ENCODE measurements at places on chromosomes 16 and 17.
A peak's percentile ranks its signal among the peaks of the same experiment; 100 is the strongest.

DNA sequence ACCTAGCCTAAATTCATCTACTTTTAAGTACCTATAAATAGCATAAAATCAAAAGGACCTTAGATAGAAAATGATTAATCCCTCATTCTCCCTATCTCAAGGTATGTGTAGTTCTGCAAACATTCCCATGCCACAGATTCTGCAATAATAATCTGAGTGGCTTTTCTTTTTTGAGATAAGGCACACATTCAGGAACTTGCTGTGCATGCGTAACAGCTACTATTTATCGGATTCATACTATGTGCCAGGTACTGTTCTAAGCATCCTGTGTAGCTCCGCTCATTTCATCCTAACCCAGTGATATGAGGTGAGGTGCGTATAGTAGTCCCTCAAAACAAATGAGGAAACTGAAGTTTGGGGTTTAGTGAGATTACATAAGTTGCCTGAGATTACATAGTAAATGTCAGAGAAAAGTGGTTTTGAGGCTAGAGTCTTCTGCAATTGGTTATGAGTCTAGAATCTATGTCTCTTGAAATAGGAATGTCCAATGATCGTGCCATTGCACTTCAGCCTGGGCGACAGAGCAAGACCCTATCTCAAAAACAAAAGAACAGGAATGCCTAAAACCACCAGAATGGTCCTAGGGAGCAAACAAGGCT, 2.0 kb upstream of the ZNF263 start:
- DNase-seq: no peak

DNA sequence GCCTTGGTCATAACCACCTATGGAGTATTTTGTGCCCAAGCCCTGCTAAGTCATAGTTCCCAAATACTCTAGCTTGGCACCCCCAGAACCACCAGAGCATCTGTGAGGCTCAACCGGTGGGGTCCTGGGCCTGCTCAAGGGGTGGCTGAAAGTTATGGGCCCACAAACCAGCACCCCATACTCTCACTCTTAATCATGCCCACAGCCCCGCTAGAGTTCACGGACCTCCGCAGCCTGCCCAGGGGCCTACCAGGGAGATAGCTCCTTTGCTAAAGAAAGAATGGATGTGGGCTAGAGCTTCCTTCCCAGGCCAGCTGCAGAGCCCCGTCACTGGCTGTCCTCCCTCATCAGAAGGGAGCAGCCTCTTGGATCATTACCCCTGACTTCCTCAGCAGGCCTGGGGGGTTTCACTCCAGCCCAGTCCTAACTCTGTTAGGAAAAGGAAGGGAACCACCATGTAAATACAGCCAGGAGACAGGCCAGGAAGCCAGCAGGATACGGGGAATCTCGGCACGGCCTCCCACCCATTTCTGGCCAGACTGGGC, 1.4 kb downstream of the GIT1 start:
- DNase-seq: no peak

- DNase-seq: no peak
Measured at GRCh38 chr17:72687886-72688285, 404.6 kb downstream of the SLC39A11 start.

GRCh38 chr16:35754391-35755369, 2295.3 kb downstream of the TP53TG3F start:
- no peak for DNase-seq

DNA sequence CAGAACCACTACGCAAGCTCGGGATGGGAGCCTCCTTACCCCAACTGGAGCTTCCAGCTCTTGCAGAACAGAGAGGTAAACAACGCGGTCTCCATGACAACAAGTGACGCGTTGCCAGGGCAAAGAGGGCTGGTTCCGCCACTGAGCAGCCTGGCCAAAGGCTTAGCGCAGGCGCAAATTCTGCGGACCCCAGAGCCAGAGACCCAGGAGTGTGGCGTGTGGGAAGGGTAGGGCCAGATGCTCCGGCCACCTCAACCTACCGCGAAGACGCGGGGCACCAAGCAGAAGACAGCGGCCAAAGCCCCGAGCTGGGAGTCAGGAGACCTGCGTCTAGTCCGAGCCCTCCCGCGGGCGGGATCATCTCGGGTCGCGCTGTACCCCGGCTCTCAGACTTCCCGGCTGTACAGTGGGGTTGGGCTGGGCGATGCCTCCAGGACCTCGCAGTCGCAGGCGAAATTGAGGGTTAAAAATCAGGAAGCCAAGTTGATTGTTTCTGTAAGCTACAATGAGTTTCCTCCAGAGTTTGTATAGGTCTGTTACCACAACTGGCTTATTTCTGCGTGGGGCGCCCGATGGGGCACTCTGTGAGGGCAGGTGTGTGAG, at the start of gene TEKT1:
Gene TEKT1 (minus strand): TSS at position 69 of the 603 bp plus-strand sequence. CDS start 1,353 bp downstream, outside the sequence.
- peak; percentile 57 for DNase-seq

DNA sequence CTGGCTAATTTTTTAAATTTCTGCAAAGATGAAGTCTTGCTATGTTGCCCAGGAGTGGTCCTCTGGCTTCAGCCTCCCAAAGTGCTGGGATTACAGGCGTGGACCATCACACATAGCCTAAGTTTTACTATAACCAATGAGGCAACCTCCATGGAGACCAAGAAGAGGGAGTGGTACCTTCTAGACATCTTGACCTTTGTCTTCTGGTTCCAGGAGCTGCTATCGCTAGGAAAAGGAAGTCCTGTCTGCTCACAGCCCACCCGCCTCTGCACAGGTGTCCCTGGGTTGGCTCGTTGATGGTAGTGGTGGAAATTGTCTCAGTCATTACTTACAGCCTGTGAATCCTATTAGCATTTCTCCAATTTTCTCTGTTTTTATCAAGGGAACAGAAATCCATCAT, 169.7 kb downstream of the PRKCA start:
- DNase-seq: no peak

GRCh38 chr16:17557949-17558348, 87.2 kb upstream of the XYLT1 start:
- no peak for DNase-seq

DNA sequence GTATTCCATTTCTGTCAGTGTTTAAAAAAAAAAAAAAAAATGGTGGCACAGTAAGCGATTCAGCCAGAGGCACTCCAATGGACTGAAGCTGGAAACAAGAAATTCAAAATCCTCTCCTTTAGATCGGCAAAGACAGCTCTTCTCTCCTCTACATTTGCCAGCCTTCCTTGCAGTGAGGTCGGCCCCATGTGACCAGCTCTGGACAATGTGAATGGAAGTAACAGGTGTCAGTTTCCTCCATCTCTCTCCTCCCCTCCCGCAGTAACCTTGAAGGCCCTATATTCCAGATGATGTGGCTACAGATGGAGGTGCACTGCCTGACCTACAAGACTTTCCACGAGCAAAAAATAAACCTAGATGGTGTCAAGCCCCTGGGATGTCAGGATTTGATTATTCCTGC, 15.0 kb downstream of the CUEDC1 start:
- no peak for DNase-seq

- no peak for DNase-seq
Measured at GRCh38 chr16:85391175-85391707, 221.9 kb upstream of the GSE1 start.

- DNase-seq: no peak
Measured at GRCh38 chr16:77297996-77298395, 98.8 kb downstream of the SYCE1L start.

DNA sequence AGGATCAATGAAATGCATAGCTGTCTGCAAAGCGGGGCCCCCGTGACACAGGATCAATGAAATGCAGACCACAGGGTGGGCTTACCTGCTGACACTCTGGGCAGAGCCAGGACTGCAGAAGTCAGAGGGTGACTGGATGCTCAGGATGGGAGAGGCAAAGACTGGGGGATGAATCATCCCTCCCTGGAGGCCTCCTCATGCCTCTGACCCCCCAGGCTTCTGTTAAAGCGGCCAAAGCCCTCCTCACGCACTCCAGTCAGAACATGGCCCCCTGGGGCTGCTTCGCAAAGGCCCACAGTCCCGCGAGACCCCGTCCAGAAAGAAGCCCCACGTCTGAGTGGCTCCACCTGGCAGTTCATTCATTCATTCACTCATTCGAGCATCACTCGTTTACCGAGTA, 38.4 kb upstream of the FOXF1 start:
- DNase-seq: no peak

GRCh38 chr16:72210072-72210471, 38.1 kb upstream of the PMFBP1 start:
- DNase-seq: no peak

DNA sequence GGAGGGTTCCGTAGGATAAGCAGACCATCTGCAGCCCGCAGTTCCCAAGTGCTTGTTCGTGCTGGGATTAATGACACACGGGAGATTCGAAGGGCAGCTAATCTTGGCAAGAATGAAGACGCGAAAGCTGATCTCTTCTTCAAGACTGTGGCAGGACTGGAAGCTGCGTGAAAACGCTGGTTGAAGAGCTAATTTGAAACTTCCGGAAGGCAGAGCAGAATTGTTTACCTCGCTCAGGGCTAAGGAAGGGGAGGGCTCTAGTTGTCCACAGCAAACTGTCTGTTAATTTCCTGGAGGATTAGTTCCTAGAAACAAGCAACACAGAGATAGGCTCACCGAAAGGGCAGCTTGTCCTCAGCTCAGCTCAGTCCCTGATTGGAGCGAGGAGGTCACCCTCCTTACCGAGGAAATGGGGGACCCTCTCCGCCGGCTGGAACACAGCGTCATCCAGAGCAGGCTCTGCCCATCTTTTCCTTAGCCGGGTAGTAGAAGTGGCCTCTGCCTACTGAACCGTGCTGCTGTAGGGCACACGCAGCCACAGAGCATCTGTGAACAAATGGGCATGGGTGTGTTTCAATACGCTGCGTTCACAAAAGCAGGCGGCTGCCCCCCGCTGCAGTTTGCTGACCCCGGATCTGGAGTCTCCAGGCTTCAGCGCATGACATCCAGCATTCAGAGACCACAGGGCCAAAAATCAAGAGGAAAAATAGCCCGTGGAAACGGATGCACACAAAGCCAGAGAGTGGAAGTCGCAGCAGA, 16.7 kb upstream of the BAIAP2 start:
- no peak for DNase-seq

DNA sequence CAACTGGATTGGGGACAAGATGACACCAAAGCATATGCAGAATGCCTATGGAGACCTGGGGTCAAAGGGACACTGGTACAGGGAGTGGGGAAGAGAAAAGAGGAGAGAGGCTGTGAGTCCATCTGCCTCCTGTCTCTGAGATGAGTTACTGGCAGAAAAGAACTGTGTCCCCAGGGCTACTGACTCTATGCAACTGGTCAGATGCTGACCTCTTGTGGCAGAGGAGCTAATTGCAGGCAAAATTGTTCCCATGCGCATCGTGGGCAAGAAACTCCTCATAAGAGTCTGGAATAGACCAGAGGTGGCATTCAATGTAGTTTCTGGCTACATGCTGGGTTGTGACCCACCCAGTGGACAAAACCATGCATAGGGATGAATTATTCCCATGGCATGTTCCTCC, 26.1 kb upstream of the MLKL start:
- DNase-seq: no peak

DNA sequence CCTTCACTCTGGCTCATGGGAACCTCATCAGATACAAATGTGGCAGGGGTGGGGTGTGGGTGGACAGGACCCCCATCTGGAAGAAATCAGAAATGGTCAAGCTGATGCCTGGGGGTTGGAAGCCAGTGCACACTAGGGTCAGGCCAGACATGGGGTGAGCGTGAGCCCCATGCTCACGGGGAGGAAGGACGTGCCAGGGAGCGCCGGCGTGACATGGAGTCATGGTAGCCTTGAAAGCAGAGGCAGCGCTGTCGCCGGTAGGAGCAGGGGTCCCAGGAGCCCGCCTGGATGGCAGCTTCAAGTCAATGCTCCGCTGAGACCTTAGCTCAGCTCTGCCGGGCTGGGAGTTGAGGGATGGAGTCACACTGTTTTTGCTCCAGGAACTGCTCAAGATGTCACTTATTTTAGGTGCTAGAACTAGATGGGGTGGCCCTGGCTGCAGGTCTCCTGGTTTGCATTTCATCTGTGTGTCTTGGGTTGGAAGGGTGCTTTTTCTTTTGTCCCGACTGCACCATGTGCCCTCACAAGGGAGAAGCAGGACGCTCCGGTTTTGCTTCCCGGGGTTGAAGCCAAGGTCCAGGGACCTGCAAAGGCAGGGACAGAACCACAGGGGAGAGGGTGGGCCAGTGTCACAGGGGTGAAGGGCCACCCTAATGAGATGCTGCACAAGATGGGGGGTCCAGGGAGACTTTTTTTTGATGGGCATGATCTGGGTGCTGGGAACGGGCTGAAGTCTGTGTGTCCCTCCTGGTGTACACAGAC, 51.4 kb downstream of the USP22 start:
- DNase-seq: no peak

- no peak for DNase-seq
Measured at GRCh38 chr16:877242-878071, 76.9 kb upstream of the GNG13 start.

DNA sequence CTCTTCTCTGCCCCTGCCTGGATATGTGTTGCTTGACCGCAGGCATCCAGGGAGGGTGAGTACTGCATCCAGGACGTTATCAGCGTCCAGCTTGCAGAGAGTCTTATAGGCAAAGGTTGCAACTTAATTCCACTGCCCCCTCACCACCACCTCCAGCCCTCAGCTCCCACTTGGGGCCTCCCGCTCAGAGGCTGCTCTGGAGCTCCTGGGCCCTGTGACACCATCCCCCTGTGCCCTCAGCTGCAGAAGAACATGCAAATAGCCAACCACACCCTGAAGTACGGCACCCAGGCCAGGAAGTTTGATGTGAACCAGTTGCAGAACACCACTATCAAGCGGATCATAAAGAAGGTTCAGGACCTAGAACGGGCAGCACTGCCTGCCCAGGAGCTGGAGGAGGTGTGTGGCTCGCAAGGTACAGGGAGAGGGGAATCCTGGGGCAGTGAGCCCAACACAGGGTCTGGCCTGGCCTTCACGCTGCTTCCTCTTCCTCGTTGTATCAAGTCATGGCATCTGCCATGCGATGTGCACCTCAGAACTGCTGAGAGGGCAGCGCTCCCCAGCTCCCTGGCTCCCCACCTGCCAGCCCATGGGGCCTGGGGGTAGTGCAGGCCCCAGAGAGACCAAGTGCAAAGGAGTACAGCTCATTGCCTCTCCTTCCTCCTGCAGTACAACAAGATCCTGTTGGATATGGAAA, 9.6 kb downstream of the ACE start:
- no peak for DNase-seq

DNA sequence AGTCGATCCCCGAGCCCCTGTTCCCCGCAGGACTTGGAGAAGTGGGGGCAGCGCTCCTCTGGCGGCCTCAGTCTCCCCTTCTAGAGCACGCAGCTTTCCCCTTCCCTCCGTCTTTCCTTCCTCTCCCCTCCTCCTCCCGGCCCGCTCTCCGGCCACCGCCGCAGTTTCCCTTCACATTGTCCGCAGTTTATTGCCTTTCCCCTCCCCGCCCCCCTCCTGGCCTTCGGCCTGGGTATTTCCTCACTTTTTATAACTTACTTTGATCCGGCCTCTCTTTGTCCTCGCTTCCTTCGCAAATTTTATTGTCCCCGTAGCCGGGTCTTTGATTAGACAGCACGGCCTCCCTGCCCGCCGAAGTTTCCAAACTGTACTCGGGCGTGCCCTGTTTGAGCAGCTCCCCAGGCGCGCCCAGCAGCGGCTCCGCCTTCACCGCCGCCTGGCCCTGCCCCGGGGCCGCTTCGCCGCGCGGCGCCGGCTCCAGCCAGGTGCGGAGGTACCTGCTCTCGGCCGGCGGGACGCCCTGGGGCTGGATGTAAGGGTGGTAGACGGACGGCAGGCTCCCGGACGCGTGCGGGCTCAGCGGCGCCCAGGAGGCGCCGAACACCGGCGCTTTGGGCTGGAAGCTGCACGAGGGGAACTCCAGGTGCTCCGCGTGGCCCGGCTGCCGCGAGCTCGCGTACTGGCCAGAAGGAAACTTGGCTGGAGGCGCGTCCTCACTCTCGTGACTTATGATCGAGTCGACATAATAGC, 488 bp downstream of the HOXB9 start:
- DNase-seq: no peak

- DNase-seq: no peak
Measured at GRCh38 chr17:77308861-77309726, 168.3 kb downstream of the SEC14L1 start.

Data from stimulated activated CD8-positive, alpha-beta memory T cell treated with anti-CD3 and anti-CD28 coated beads, Interleukin-4, amount 100 ng/mL, for 1 hour (primary cell).